ENCODE measurements at places on chromosomes 2 and 18.
A peak's percentile ranks its signal among the peaks of the same experiment; 100 is the strongest.

DNA sequence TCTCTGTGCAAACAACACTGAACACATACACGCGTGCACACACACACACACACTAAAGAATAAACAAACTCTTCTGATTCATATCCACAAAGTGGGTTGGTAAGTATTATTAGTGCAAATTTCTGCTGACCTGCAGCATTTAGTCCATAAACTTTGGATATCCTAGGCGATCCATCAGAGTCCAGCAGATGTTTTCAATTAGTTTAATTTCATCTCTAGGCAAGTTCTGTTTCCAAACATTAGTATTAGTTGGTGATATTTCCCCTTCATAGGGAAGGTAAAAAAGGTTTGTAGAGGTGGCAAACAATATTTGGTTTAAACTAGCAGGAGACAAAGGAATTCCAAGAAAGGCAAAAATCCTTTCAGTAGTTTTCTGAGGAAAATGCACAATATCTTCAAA is 5.7 kb downstream of the DSEL start:
- DNase-seq, result no peak

DNA sequence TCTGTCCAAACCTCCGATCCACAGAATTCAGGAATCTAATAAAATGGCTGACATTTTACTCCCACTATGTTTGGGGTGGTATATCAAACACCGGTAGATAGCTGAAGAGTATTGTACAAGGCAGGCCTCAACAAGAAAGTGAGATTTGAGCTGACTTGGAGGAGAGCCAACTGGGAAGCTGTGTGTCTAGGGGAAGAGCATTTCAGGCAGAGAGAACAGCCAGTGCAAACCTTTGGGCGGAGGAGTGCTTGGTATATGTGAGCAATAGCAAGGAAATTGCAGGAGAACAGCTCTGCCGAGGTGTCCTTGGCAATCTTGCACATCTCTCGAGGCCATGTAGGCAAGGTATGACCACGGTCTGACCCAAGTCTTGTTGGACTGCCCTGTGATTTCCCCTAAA is 1.8 kb upstream of the MERTK start:
- DNase-seq, result no peak

DNA sequence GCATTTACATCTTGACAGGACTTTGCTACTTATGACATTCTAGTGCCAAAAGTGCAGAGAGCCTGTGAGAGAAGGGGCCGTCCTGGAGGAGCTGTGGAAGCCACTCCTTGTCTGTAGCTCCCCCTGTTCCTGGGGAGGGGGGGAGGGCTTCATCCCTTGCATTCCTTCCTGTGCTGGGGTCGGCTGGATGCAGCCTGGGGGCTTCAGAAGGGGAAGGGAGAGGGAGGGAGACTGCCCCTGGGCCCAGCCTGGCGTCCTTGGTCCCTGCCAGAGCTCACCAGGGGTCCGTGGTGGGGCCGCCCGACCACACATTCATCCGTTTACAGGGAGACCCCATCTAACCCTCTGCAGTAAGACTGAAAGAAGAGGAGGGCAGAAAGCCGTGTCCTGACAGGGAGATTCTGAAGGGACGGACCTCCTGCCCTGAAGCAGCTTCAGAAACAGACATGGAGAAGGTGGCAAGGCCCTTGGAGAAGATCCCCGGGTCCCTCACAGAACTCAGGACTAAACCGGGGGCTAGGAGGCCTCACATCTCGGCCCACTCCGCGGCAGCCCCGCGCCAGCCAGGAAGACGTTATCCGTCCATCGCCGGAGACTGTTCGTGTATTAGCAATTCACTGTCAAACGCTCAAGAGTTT is 258.3 kb upstream of the SALL3 start:
- no peak for DNase-seq

DNA sequence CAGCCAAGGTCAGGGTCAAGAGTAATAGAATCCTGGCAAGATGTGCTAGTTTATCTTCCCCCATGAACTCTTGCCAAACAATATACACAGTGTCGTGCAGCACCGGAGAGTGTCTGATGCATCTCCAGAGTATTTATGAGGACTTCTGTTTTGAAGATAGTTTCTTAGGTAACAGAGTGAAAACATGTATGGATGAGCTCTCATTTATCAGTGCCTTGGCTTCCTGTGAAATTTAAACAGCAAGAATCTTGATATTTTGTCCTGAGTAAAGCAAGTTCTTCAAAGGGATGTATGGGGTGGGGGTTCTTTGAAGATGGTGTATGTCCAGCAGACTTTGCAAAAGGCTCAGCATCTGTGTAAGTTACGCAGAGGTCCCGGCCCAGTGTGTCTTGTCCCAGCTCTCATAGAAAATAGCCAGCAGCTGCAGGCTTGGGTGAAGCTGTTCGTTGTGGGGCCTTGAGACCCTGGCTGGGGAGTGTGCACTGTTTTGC is 361.0 kb upstream of the NT5C1B start:
- peak; percentile 23 for DNase-seq

DNA sequence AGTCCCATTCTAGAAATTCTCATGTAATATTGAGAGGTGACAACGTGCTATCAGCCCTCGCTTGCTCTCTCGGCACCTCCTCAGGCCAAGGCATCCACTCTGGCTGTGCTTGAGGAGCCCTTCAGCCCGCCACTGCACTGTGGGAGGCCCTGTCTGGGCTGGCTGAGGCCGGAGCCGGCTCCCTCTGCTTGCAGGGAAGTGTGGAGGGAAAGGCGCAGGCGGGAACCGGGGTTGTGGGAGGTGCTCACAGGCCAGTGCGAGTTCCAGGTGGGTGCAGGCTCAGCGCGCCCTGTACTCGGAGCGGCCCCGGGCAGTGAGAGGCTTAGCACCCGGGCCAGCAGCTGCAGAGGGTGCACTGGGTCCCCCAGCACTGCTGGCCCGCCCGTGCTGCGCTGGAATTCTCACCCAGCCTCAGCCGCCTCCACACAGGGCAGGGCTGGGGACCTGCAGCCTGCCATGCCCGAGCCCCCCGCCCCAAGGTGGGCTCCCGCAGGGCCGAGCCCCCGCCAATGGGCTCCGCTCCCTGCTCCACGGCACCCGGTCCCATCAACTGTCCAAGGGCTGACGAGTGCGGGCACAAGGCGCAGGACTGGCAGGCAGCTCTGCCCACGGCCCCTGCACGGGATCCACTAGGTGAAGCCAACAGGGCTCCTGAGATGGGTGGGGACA is 1680.6 kb upstream of the LRRTM1 start:
- DNase-seq, result no peak

DNA sequence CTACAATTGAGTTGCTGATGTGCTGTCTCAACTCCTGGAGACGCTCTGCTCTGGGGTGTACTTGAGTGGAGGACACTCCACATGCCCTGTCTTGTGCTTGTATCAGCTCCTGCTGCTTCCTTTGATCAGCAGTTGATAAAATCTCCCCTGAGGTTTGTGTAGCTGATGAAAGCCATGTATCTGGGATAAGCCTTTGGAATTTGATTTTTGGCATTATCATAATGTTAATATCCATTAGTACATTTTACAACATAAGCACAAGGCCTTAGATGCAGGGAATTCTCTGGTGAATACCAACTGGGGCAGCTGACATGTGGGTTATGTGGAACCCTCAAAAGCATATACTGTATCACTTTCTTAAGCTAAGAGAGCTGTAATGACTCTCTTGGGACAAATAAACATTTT is 222.7 kb upstream of the ITGA4 start:
- no peak for DNase-seq

- no peak for DNase-seq
Measured at GRCh38 chr2:165032559-165032958, 77.2 kb upstream of the SLC38A11 start.

GRCh38 chr2:191302459-191303139 is 57.4 kb downstream of the MYO1B start:
- no peak for DNase-seq
